ENCODE measurements at places on chromosomes 7 and 10. TPM values are rescaled to one million over a fixed set of nuclear protein-coding genes. Genes with fewer than 3 reads are reported as not detected.

DNA sequence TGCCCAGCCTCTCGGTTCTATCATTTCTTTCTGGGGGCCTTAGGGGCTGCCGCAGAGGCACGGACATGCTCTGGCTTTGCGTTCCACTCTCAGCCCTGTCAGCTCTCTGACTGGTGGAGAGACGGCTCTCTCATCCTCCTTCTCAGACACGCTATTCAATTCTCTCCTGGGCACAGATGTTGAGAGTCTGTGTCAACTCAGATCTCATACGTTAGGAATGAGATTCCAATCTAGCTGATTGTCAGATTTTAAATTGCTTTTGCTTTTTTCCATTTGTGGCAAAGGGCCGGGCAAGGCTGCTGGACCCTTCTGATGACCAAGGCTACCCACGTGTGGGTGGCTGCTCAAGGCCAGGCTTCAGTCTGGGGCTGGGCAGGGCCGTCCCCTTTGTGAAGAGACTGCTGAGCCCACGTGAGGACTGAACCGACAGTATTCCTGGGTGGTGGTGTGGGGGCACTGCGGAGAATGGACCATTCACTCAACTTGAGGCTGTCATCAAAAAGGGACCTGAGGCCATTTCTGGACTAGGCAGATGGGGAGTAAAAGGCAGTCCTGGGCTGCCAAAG, 71.5 kb downstream of the CLEC2L start:
- H3K27ac ChIP-seq, result no peak overlapping the region
- H3K36me3 ChIP-seq, result peaks cover 4% of the 10 kb centered on the region
- no peaks in the 10 kb centered on the region for H3K4me1 ChIP-seq

GRCh38 chr7:142616842-142617241, 132.4 kb upstream of the PRSS1 start:
- no peaks in the 10 kb centered on the region for H3K36me3 ChIP-seq
- no peak for DNase-seq
- H3K4me3 ChIP-seq, result no peak overlapping the region
- H3K4me1 ChIP-seq, result peaks cover 7% of the 10 kb centered on the region
- H3K27me3 ChIP-seq, result no peaks in the 10 kb centered on the region

DNA sequence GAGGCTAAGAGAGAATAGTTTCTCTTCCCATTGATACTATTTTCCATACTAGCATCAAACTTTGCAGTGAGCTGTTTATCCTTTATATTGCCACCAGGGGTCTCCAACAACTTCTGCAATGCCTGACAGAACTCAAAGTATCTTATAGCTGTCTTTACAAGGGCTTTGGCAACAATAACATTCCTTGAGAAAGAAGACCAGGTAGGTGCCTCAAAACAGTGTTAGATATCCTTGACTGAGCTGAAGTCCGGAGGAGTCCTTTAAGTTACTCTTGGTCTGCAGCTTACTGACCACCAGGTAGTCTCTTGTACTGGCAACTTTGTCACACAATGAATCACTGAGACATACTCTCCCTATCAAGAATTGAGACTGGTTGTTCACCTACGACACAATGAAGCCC, 30.0 kb upstream of the TES start:
- no peak overlapping the region for H3K4me3 ChIP-seq
- H3K4me1 ChIP-seq, result no peaks in the 10 kb centered on the region
- H3K36me3 ChIP-seq, result peaks cover 1% of the 10 kb centered on the region
- DNase-seq, result no peak
- H3K27ac ChIP-seq, result no peak overlapping the region

DNA sequence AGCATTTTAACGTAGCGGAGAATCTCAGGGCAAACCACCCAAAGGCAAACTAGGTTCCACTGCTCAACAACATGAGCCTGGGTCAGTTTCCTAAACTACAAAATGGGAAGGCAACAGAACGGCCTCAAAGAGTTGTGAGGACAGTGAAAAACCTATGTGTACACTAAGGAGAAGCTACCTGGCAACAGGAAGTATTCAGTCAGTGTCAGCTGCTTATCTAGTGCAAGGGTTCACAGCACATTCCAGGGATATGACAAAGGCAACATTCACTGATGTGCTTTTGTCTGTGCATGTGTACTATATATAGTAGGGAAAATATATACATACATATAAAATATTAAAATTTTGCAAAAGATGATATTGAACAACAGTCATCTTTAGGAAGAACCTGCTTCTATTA, 17.2 kb downstream of the NUDCD3 start:
- H3K4me3 ChIP-seq, result no peak overlapping the region
- H3K36me3 ChIP-seq, result peaks cover 32% of the 10 kb centered on the region
- H3K27ac ChIP-seq, result no peak overlapping the region
- no peaks in the 10 kb centered on the region for H3K4me1 ChIP-seq
- DNase-seq, result no peak

OR6B1 gene
- not detected for total RNA-seq

AZGP1 gene
- 2.7 TPM for total RNA-seq

GRCh38 chr10:6473901-6474370, 106.1 kb downstream of the PRKCQ start:
- H3K4me3 ChIP-seq, result no peak overlapping the region
- peaks cover 19% of the 10 kb centered on the region for H3K36me3 ChIP-seq
- H3K4me1 ChIP-seq, result no peaks in the 10 kb centered on the region
- DNase-seq, result no peak
- H3K27me3 ChIP-seq, result no peaks in the 10 kb centered on the region

OR2A1 gene
- not detected for total RNA-seq
